Right renal pelvis (tissue), 4 donors: ENCODE measurements at places on chromosomes 2 and 18.

- no peak for DNase-seq
Measured at GRCh38 chr2:75100011-75100800, 99.1 kb downstream of the TACR1 start.

DNA sequence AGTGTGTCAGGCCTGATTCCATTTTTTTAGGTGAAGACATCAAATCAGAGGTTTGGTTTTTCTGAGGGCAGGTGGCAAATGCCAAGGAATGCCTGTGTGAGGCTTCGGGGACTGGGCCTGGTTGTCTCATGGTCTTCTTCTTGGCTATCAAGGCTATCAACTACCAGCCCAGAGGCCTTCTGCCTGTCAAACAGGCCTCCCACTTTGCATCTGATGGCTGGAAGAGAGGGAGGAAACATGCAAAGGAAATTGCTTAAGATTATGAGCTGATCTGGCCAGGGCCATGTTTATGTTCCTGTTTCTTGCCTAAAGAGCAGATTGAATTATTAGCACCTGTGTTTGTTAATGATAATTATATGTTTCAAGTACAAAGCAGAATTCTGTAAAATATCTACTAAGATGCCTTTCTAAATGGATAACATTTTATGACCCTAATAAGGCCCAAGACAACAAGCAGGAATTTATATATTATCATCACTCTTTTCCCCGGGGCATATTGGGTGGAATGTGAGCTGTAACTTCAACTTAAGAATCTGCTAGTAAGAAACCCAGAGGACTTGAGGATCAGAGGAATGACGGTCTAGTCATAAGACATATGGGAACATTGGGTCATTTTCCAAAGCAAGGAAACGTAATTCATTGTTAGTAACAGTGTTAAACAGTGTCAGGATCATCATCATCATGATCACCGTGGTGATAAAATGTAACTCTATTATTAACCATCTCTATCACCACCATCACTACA, 123.2 kb downstream of the LYPD6B start:
- DNase-seq = no peak

DNA sequence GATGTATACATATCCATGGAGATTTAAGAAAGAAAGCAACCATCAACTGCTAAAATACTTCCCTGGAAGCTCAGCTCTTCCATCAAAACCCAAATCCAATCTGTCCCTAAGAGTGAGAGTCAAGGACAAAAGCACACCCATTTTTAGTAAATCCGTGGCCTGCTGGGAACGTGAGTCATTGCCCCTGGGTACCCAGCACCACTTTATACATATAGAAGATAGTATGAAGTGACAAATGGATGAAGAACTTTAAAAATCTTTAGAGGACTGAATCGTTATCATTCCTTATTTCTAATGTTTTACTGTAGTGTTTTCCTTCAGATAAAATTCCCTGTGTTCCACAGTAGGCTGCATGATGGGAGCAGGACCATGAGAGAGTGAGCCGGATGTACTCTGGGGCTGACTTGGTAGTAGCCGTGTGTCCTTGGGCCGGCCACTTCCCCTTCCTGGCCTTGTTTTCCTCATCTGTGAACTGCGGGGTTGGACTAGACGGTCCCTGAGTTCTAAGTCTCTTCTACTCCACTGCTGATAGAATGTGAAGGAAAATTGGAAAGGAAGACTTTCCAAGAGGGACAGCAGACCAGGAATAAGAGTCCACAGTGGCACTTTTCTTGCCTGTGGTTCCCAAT, 28.5 kb upstream of the CEP68 start:
- DNase-seq = no peak

DNA sequence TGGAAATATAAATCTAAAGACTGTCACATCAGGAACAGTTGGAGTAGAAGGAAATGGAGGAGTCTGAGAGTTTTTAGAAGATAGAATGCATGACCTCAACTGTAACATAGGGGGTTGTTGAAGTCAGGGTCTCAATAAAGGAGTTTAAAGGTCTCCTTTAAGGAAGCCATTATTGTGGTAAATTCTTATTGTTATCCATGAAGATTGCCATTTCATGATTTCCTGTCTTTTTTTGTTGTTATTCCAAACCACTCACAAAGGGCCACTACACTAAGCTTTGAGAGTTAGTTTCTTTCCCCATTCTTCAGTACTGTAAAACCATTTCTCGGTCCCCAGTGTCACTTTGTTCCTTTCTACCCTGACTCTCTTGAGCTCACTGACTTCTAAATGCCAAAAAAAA, 134.0 kb downstream of the DTNA start:
- no peak for DNase-seq
